ENCODE measurements at places on chromosomes 1 and 21. TPM values are rescaled to one million over a fixed set of nuclear protein-coding genes. Genes with fewer than 3 reads are reported as not detected.

The LY9 gene
- not detected for total RNA-seq

The TSSK3 gene
- 1.6 TPM for total RNA-seq

The CD244 gene
- not detected for total RNA-seq

The OR2T35 gene
- not detected for total RNA-seq

The GPX7 gene
- total RNA-seq, result 1.4 TPM

The L1TD1 gene
- total RNA-seq, result 18.3 TPM

The UTP25 gene
- 14.0 TPM for total RNA-seq

The NPL gene
- total RNA-seq, result 4.3 TPM

The CHI3L2 gene
- total RNA-seq, result 1.0 TPM

The LCA5L gene
- 1.6 TPM for total RNA-seq

The TIAM1 gene
- total RNA-seq, result 11.1 TPM

The FAM163A gene
- total RNA-seq, result not detected

The MIS18A gene
- total RNA-seq, result 4.3 TPM

The SUSD4 gene
- total RNA-seq, result 8.9 TPM

DNA sequence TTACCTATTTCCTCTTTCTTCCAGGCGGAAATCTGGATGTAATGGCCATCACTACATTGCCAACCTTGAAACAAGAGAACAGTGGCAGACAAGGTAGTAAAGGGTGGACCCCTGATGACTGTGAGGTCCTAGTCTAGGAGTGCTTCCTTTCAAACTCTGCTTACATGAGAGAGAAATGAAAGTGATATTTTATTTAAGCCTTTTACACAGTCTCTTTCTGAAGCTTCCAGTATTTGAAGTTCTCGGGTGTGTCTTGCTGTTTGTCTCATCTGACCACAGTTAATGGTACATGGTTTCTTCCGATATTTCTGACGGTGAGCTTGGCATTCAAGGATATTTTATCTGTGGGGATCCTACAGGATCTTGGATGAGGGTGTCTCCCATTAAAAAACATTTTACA, 215.2 kb downstream of the SLC45A1 start:
- DNase-seq, result no peak

GRCh38 chr1:214295934-214296333, 15.0 kb downstream of the SMYD2 start:
- DNase-seq, result no peak

DNA sequence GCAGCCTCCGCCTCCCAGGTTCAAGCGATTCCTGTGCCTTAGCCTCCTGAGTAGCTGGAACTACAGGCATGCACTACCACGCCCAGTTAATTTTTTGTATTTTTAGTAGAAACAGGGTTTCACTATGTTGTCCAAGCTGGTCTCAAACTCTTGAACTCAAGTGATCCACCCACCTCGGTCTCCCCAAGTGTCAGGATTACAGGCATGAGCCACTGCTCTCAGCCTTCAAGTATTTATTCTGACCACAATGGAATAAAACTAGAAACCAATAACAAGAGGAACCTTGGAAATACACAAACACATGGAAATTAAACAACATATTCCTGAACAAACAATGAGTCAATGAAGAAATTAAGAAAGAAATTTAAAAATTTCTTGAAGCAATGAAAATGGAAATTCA, 32.7 kb upstream of the DR1 start:
- no peak for DNase-seq

- no peak for DNase-seq
Measured at GRCh38 chr1:47616906-47617305, 179.1 kb downstream of the FOXD2 start.

GRCh38 chr21:15062606-15062965, 2.2 kb downstream of the NRIP1 start:
- DNase-seq, result no peak

DNA sequence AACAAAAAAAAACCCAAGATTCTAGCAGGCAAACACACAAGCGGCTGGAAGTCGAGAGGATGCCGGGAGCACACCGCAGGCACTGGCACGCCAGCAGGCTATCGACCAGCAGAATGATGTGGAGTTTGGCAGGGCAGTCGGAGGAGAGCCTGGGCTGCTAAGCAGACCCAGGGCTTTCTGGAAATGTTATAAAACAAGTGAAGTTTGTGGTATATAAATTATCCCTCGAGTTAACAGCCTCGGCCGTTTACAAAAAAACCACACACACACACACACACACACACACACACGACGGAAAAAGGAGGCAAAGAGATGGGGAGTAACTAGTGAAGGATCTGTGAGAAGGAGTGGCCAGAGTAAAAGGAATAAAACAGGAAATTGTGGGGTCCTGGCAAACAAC, 87.2 kb upstream of the IVNS1ABP start:
- DNase-seq, result no peak

GRCh38 chr1:155241841-155242264, 13.4 kb downstream of the ENTREP3 start:
- no peak for DNase-seq

DNA sequence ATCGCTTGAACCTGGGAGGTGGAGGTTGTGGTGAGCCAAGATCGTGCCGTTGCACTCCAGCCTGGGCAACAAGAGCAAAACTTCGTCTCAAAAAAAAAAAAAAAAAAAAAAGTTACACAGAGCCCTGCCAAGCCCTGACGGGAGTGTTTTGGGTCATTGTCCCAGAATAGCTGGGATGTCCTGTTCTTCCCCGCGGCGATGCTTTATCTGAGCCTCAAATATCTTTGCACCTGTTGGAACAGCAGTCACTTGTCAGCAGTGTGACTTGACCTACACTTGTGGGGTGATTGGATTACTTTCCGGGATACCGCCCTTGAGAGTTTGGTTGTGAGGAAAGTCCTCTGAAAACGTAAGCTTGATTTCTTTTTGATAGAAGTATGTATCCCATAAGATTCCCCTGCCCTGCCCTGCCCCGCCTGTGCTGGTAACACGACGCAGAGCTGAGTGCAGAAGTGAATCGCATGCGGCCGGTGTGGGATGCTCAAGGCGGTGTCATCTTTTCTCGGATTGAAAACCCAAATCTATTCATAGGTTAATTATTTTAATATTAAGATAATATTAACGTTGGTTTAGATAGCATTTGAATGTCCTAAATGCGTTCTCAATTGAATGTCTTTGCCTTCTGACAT, 50.9 kb downstream of the PCNT start:
- DNase-seq, result no peak

- DNase-seq, result peak; percentile 52
Measured at GRCh38 chr1:112444269-112444668, 48.3 kb downstream of the CTTNBP2NL start.

GRCh38 chr1:33372677-33373076, 51.8 kb upstream of the A3GALT2 start:
- DNase-seq, result no peak

GRCh38 chr21:46416551-46416950, 42.1 kb upstream of the DIP2A start:
- DNase-seq, result no peak

DNA sequence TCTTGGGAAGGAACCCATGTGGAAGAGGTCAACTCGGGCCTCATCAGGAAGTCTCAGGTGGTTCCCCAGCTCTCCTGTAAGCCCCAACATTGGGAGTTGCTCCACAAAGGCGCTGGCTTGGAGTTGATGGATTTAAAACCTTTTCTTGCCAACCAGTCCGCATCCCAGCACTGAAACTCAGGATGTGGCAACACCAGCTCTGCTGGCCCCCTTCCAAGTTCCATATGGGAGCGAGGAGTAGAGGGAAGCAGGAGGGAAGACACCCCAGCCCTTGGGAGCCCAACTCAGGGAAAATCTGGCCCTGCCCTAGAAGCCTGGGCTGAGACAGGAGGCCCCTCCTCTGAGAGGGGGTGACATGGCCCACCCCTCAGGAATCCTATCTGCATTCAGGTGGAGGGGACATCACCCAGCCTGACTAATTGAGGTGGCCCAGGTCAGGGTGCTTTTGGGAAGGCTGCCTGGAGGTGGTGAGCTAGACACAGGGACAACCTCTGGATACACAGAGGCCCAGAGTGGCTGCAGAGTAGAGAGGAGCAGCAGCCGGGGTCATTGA, 33.1 kb upstream of the DMBX1 start:
- no peak for DNase-seq

- DNase-seq, result peak; percentile 28
Measured at GRCh38 chr1:63892632-63893395, 119.0 kb downstream of the ROR1 start.

GRCh38 chr1:58409890-58410289, 136.6 kb downstream of the OMA1 start:
- no peak for DNase-seq

- peak; percentile 88 for DNase-seq
Measured at GRCh38 chr1:116826818-116827606, 72.8 kb downstream of the CD2 start.

- no peak for DNase-seq
Measured at GRCh38 chr1:11985851-11986250, 5.6 kb downstream of the MFN2 start.

DNA sequence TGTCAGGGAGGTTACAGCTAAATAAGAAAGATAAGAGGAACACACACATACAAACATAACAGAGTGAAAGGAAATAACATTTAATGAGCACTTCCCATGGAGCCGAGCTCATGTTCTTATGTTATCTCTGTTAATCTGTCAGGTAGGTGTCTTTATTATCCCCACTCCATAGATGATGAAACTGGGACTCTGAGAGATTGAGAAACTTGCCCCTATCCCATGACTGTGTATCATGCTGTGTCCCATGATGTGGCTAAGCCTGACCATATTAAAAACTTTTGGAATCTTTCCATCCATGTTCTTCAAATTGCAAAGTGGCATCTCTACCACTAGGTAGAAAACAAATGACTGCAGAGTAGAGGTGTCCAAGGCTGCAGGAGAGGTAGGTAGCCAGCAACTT, 285.2 kb upstream of the SGIP1 start:
- peak; percentile 29 for DNase-seq

- DNase-seq, result peak; percentile 5
Measured at GRCh38 chr1:166133276-166133841, 33.4 kb downstream of the FAM78B start.

DNA sequence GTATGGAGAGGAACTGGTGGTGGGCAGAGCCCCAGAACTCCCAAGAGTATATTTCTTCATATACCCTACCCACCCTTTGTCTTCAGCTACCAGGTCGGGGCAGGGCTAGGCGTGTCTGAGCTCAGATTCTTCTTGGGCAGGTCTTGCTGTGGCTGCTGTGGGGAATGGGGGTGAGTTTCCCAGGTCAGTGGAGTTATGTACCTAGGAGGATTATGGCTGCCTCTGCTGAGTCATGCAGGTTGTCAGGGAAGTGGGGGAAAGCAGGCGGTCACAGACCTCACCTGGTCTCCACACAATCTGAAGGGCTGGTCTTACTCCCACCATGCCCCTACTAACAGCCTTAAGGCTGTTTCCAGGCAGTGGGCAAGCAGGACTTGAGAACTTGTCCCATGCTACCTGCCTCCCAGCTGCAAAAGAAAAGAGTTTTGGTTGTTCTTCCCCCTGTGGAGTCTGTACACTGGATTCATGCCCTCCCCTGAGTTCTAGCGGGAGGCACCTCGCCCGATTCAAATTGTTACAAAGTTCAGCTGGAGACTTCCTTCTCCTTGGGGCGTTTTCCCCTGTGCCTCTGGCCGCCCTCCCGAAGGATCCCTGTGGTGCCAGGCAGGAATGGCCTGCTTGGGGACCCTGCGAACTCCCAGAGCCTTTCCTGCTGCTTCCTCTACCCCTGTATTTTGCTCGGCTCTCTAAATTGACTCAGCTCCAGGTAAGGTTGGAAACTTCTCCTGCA, 58.6 kb downstream of the NPHS2 start:
- no peak for DNase-seq

GRCh38 chr1:183365676-183366075, 52.5 kb downstream of the NMNAT2 start:
- DNase-seq, result no peak

GRCh38 chr1:113991467-113991997, 12.3 kb downstream of the OLFML3 start:
- no peak for DNase-seq

GRCh38 chr1:179785031-179785431, 41.9 kb downstream of the FAM163A start:
- no peak for DNase-seq

- peak; percentile 98 for DNase-seq
Measured at GRCh38 chr1:66282343-66282852, 251.6 kb upstream of the SGIP1 start.

GRCh38 chr1:110266834-110267233, 56.7 kb downstream of the KCNC4 start:
- no peak for DNase-seq

GRCh38 chr1:205979301-205979700, 23.9 kb downstream of the RAB7B start:
- DNase-seq, result no peak

- DNase-seq, result no peak
Measured at GRCh38 chr1:202654079-202654478, 56.2 kb downstream of the SYT2 start.

- peak; percentile 92 for DNase-seq
Measured at GRCh38 chr1:18948048-18948912, 8.2 kb downstream of the IFFO2 start.

GRCh38 chr21:43361493-43362296, 65.2 kb downstream of the SIK1 start:
- DNase-seq, result peak; percentile 93

GRCh38 chr21:17146426-17146825, 366.4 kb upstream of the CXADR start:
- DNase-seq, result no peak

DNA sequence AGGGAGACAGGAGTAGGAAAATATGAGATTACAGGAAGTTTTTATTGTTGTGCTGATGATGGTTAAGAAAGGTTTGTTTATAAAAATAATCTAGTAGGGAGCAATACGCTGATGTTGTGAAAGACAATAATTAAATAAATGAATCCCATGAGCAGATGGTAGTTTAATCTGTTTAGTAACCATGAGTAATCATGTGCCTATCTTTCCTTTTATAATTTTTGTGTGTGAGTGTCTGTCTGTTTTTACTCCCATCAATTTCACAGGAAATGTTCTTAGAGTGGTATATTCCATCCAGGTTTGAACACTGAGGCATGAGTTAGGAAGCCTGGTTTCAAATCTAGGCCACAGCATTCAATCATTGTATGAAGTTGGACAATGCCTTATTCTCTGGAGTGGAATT, 180.5 kb downstream of the OLFM3 start:
- DNase-seq, result no peak

DNA sequence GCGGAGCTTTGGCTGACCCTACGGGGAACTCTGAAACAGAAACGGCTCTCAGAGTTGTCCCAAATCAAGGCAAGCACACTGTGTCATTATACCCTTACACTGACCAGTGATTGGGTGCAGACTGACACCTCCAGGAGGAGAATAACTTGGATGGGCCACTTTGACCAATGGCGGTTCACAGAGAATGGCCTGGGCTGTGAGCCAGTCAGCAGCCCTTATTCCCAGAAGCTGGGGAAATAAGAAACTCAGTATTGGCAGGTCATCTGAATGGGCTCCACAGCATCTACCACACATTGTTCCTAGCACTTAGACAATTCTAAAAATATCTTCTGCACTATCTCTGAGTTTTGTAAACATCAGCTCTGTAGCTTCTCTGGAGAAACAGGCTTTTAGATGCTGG, 265.2 kb downstream of the ADGRL2 start:
- no peak for DNase-seq

- DNase-seq, result no peak
Measured at GRCh38 chr1:28010969-28011368, 51.2 kb downstream of the XKR8 start.

GRCh38 chr1:91791691-91792488, 94.1 kb downstream of the TGFBR3 start:
- DNase-seq, result no peak

Data from mammary epithelial cell (primary cell).